ENCODE measurements at places on chromosomes 7 and 10.

DNA sequence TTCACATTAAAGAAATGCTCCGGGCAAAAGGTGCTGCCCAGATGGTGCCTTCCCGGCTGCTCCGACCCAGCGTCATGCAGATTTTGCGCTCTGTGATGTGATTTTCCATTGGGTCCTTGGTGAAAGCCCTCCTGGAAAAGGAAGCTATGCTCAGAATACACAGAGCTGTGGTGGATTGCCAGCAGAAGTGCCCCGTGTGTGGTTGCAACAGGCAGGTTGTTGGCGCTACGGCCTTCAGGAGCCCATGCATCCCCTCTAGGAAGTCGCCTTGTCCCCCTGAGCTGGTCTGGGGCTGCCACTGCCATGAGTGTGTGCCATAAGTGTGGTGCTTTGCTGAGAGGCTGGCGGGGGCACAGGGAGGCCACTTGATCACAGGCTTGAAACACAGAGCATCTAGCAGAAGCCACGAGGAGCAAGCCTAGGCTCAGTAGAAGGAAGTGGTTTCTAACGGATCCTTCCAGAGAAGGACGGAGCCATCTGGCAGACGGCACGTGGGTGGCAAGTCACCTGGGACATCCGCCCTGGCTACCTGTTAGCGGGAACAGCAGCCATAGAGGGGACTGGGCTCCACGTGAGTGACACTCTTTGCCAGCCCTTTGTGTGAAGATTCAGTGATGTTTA is 210.9 kb downstream of the CUX1 start:
- DNase-seq: no peak

GRCh38 chr7:50211130-50212015 is 93.1 kb upstream of the IKZF1 start:
- DNase-seq: no peak

DNA sequence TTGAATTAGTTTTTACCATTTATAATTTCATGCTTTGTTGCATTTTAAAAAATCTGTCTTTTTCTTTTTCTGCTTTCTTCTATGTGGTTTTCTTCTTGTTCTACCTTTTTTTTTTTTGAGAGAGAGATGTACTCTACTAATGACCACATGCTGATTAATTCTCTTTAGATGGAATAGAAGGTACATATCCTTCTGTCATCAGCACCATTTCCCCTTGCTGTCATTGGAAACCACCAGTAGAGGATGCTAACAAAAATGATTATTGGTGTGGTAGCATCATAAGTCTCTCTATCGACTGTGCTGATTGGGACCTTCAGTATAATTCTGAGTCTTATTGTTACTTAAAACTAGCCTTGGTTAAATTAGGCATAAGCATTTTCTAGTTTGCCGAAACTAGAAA is 3.6 kb downstream of the ZEB1 start:
- no peak for DNase-seq

DNA sequence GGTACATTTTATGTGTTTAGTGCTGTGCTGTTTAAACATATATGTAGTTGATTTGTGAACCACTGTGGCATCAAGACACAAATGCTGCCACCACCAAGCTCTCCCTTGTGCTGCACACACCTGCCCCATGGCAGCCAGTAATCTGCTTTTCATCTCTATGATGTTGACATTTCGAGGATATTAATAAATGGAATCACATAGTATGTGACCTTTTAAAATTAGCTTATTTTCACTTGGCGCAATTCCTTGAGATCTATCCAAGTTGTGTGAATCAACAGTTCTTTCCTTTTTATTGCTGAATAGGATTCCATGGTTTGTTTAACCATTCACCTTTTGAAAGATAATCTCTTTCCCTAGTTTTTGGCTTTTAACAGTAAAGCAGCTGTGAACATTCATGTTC is 73.1 kb downstream of the BMPR1A start:
- no peak for DNase-seq

DNA sequence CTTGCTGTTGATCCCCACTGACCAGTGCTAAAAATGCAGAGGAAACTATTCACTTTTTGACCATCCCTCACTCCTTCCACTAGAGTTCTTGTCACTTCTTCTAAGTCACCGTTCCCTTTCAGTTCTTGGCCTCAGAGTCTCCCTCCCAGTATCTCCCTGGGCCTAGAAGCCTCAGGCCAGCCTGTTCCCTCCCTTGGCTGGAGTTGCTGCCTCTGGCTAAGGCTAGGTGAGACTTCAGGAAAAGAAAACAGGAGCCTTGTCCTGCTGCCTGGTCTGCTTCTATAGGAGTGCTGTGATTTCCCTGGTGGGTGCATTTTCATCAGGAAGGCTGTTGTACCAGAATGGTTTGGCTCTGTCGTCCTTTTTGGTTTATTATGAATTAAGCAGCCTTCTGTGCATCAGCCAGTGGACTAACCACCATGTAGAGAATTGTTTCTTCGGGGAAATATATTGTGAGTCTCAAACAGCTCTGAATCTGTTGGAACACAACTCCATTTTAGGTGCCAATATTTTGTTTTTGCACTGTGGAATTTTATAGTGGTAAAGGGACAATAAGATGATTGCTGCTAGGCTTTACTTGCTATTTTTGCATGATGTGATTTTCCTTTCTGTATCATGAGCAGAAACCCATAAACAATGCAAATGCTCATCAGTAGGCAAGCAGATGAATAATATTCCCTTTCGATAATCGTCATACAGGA is 233.4 kb upstream of the FZD1 start:
- no peak for DNase-seq

GRCh38 chr10:99604862-99605261 is 15.4 kb downstream of the SLC25A28 start:
- DNase-seq: no peak

- DNase-seq: no peak
Measured at GRCh38 chr7:155728116-155728515, 83.7 kb downstream of the RBM33 start.

DNA sequence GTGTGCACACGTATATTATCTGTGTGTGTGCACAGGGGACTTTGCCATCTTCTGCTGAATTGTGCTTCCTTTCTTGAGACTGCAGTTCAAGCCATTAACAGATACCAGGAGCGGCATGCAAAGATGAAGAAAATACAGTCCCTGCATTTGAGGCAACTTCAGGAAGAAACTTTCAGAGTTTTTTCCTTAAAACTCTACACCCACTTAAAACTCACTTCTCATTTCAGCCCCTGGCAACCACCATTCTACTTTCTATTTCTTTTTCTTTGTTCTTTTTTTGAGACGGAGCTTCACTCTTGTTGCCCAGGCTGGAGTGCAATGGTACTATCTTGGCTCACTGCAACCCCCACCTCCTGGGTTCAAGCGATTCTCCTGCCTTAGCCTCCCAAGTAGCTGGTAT is 448.9 kb upstream of the ZMIZ1 start:
- DNase-seq: no peak

DNA sequence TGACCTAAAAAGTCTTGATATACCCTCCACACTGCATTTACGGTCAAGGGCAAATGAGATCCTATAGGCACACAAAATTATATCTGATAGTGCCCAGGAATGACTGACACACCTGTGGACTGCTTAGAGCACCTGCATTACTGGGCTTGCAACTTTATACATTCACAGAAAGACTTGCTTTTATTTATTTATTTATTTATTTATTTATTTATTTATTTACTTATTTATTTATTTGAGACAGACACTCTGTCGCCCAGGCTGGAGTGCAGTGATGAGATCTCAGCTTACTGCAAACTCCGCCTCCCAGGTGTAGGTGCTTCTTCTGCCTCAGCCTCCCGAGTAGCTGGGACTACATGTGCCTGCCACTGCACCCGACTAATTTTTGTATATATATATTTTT is 6.5 kb upstream of the IFT22 start:
- no peak for DNase-seq

- DNase-seq: no peak
Measured at GRCh38 chr10:110016039-110016438, 8.3 kb downstream of the ADD3 start.

GRCh38 chr7:77797734-77798393 is 370 bp downstream of the TMEM60 start:
- DNase-seq: peak; percentile 64

DNA sequence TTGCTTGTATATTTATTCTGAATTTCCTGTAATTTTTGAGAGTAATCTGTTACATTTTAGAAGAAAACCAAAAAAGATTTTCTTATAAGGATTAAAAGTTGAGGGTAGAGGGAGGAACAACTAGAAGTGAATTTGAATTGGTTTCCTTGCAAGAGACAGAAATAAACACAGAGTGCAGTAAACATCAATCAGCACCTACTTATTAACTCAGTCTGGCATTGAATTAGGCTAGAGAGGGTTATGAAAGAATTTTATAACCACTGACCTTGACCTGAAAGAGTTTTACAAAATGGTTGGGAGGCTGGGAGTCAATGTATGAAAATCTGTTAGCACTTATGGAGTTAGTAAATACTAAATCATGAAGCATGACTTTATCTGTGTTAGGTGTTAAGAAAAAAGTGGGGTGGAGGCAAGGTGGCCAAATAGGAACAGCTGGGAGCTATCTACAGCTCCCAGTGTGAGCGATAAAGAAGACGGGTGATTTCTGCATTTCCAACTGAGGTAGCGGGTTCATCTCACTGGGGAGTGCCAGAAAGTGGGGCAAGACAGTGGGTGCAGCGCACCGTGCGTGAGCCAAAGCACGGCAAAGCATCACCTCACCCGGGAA is 106.5 kb downstream of the PDE1C start:
- no peak for DNase-seq

DNA sequence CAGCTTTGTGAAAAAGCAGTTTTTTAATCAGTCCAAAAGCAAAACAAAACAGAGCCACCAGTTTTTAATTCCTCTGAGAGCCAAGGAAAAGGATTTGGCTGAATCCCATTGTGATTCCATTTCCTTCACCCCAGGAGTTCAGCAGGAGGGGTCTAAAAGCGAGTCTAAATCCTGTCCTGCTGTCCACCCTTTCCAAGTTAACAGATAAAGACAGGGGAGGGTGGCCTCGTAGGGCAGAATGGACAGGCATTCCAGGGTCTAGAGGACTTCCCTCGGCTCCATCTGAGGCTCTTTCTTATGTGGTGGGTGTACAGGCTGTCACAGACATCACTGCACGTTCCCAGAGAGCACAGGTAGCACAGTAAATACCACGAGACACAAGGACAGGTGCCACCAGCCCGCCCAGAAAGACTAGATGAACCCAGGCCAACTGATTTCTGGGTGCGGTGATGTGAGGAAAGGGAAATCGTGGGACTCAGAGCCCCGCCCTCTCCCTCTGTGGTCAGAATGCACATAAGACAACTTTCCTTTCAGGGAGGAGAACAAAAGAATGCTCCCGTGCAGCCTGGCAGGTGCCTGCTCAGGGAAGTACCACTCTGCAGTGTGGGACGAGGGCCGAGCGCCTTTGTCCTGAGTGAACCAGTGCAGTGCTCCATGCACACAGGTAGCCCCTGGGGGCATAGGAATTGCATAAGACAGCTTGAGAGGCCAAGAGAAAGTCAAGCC is 119.7 kb downstream of the ABLIM1 start:
- no peak for DNase-seq

DNA sequence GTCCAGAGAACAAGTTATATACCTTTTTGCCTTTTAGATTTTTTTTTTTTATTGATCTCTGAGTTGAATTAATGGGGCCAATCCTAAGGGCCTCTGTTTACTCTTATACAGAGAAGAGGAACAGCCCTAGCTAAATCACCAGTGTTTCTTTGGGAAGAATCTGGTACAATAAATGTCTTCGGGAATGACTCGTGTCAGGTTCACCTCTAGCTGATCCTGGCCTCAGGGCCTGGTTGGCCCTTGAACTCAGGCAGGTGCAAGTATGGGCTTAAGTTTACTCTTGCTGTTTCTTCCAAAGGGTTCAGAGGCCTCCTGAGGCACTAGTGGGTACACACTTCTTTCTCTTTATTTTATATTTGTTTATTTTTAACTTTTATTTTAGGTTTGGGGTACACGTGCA is 71.0 kb downstream of the LRMDA start:
- DNase-seq: no peak

- no peak for DNase-seq
Measured at GRCh38 chr7:25478925-25479324, 250.6 kb upstream of the NPVF start.

DNA sequence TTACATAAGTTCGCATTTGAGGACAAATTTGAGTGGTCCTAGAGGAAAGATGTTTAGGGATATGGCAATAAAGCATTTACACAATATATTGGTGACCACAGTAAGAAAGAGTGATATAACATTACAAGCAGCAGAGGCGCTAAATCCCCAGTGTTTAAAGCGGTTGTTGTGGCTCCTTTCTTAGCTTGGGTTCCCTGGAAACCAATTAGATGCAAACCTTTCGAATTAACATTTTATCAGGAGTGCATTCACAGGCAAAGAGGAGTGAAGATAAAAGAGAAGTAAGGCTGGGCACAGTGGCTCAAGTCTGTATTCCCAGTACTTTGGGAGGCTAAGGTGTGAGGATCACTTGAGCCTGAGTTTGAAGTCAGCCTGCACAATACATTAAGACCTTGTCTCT is 331.1 kb downstream of the BICC1 start:
- no peak for DNase-seq

- DNase-seq: peak; percentile 15
Measured at GRCh38 chr7:150787321-150788281, 12.6 kb downstream of the TMEM176B start.

DNA sequence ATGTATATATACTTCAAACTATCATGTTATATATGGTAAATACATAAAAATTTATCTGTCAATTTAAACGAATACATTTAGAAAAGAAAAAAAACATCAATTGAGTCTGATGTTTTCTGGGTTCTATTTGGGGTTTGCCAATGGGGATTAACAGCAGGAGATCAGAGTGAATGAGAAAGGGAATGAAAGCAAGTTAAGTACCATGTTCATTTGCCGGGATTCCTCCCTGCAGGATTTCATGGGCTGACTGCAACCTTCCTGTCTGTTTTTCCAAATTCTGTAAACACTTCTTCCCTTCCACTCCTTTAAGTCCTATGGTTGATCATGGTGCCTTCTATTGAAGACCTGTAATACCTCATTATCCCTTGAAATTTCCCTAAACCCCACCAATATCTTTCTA is 33.9 kb upstream of the SEMA3A start:
- DNase-seq: no peak

DNA sequence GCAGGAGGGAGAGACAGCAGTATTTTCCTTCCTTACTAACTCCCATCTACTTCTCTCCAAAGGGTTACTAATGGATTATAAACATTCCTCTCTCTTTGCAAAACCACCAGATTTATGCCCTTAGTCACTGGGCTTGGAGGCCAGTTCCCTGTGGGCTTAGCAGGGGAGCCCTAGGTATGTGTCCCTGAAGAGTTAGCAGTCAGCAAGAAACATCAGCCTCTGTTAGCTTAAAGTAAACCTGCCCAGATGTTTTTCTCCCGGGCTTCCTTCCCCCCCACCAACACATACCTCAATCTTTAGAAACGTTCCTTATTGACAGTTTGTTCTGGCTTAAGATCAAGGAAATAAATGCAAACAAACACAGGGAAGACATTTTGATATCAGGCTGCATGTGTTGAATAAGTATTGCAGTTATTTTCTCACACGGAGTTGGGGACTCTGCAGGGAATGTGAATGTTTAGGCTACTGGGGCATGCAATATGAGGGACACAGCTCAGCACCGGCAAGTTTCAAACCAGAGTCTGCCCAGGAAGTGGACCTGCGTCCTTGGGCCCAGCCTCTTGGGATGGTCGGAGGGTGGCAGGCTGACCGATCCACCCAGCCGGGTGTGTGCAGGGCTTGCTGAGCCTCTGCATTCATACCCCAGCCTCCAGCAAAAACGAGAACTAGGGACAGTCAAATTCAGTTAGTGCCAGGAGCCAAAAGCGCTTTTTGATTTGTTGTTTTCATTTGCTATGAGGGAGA is 252.0 kb upstream of the GRB10 start:
- no peak for DNase-seq

All from NCI-H1092 (cell line).